ENCODE measurements at places on chromosomes 2 and 18.

DNA sequence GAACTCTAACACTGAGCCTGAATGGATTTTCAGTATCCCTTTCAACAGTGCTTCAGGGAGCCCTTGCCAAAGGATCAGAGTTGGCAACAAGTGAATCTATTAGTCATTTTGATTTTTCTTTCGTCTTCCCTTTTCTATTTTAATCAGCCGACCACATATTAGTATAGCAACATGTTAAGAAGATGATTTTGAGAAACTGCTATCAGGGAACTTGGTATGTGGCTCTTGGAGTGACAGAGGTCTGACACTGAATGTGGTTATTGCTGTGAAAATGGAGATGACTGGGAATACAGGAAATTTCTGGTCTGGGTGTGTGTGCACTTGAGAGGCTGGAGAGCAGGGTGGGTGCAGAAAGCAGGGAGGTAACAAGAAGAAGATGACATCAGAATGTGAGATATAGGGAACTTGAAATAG lies 28.7 kb upstream of the IL1RL1 start:
- no peak for DNase-seq

- no peak for DNase-seq
Measured at GRCh38 chr2:133674066-133674432, 105.8 kb upstream of the NCKAP5 start.

DNA sequence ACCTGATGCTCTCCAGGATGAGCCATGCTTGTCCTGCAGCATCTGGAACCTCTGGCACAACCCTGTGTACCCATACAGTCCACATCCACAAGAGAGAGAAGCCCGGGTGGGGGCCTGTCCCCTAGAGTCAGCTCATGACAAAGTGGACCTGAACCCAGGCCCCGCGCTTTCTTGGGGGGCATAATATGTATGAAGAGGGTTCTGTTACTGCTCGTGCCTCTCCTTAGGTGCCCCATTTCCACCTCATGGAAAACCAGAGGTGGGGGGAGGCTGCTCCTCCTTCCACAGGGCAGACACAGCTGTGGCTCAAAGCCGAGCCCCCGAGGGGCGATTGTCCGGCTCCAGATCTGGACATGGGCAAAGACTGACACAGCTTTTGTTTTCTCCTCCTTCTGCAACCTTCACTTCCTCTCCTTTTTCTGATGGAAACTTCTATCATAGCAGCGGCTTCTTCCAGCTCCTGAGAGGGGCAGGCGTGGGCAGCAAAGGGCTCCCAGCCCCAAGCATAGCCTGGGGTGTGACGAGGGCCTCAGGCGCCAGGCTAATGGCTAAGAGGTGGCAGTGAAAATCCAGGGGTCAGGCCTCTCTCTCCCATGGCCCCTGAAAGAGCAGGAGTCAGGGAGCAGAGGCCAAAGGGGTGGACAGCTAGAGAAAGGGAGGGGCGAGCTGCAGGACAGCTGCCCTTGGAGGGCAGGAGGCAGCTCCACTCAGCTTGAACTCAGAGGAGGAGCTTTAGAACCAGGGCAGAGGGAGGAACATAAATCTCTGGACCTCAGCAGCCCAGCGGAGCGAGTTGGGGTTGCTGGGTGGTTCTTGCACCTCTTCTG lies 155.5 kb downstream of the ZFP36L2 start:
- DNase-seq = no peak

- DNase-seq = no peak
Measured at GRCh38 chr2:18299423-18300212, 260.8 kb downstream of the RDH14 start.

- DNase-seq = no peak
Measured at GRCh38 chr18:45274026-45274425, 341.2 kb upstream of the SLC14A2 start.

DNA sequence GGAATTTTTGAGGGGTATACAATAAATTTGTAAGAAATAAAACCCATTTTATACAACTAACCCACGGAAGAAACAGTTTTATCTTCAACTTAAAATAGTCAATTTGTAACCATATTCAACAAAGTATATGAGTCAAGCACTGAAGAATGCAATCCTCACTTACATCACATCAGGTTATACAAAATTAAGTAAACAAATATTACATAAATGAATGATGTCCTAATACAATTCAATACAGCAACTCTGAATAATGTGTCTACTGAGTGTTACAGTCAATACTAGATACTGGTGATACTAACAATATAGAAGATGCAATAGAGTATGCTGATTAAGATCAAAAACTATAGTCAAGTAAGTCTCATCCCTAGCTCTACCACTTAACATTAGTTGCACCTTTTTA lies 58.6 kb downstream of the FANCL start:
- no peak for DNase-seq

GRCh38 chr2:133123904-133124303 lies 444.4 kb downstream of the NCKAP5 start:
- DNase-seq = no peak

GRCh38 chr18:57859314-57859713 lies 56.2 kb upstream of the ATP8B1 start:
- no peak for DNase-seq

- no peak for DNase-seq
Measured at GRCh38 chr18:79453816-79454735, 58.3 kb downstream of the NFATC1 start.

DNA sequence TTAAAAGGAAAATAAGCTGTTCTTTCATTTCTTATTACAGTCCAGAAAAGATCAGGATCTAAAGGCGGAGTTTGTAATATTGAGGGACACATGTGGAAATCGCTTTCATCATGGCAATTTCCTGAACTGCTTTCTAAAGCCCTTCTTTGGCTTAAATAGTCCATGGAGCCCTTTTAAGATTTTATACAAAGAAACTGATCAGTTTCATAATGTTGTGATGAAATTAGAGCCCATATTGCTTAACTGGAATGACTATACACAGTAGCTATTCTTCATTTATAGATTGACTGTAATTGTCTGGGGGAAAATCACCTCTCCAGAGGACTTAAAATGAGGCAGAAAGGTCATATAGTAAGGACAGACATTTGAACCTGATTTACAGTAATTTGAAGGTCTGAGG lies 322.2 kb downstream of the ETAA1 start:
- DNase-seq = no peak

DNA sequence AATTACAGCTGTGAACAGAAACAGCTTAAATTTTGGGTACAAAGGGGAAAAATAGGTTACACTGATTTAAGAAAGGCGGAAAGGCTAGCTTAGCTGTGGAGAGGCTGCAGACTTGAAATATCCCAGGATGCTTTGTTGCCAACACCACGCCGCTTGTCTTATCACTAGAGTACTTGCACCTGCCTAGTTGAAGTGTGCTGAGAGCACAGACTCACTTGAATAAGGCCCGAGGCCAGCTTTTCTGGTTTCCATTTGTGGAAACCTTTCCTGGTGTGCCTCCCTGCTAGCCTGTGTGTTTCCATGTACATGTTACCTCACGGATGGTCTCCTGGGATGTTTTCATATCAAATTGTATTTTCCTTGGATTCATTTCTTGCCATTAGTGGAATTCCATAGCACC lies 3.2 kb downstream of the CABLES1 start:
- DNase-seq = no peak

- DNase-seq = no peak
Measured at GRCh38 chr2:29520001-29520400, 401.4 kb downstream of the ALK start.

GRCh38 chr2:113077921-113078320 lies 10.2 kb downstream of the IL1F10 start:
- no peak for DNase-seq

- no peak for DNase-seq
Measured at GRCh38 chr18:45663403-45664045, 48.2 kb downstream of the SLC14A2 start.

DNA sequence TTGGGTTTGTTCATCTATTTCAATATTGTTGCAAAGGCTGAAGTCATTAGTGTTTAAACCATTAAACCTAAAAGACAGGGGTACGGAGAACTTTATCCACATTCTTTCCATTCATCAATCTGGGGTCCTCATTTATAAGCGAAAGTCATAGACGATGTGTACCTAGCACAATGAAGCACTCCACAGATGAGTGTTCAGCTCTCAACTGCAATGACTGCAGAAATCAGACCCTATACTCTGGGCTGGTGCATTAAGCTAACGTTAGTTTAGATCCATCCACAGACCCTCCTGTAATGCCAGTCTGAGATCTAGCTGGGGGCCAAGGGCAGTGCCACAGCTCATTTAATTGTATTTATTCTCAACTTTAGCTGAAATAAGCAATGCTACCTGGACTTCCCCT lies 155.2 kb downstream of the AFF3 start:
- no peak for DNase-seq

DNA sequence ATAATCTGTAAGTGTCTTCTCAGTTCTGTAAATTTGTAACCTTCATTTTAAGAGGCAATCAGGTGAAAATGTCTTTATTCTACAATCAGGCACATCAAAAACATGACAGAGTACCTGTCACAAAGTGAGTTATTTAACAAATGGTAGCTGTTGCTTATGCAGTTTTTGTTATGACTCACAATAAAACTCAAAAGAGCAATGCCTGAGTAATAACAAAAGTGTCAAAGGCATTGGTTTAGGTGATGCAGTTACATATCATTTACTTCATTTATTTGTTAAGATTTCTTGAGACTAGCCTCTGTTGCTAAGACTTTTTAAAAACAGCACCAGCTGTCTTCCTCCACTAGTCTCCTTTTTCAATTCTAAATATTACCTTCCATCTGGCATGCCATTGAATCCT lies 177.8 kb downstream of the KIAA1328 start:
- DNase-seq = no peak

GRCh38 chr2:162490052-162490717 lies 146.3 kb downstream of the GCA start:
- no peak for DNase-seq

DNA sequence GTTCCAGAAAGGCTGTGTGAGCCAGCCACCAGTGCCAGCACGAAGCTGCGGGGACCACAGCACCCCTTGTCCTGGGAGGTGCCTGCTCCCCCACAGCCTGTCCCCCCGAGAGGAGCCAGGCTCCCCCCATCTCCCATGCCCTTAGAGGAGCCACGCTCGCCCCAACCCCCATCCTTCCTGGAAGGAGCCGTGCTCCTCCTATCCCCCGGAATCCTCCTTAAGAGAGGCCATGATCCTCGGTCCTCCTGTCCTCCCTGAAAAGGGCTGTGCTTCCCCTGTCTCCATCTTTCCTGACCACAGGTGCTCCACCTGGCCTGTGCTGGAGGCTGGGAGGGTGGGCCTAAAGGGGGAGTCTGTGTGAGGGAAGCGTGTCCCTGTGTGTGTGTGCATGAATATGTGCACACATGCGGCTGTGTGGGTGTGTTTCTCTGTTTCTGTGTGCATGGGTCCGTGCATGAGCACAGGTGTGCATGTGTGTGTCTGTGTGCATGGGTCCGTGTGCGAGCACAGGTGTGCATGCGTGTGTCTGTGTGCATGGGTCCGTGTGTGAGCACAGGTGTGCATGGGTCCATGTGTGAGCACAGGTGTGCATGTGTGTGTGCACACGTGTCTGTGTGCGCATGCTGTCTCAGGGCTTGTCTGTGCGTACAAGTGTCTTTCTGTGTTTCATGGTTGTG lies 80.3 kb downstream of the RTP5 start:
- DNase-seq = no peak

GRCh38 chr18:286515-287310 lies 18.9 kb upstream of the THOC1 start:
- no peak for DNase-seq

DNA sequence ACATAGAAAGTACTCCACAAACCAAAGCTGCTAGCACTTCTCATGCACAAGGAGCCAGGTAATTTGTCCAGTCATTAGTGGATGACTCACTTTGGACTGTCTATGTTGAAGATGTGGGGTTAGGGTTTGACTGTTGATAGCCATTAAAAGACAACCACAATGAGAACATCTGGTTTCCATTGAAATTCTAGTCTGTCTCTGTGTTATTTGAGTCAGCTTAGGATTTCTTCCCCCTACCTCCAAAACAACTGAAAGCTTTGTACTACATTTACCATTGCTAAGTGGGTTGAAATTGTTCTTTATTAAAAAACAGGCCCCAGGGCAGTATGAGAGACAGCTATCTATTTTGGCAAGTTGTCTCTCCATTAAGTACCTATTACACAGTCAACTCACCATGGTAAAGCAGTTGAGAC lies 50.2 kb upstream of the ANKRD44 start:
- no peak for DNase-seq

- DNase-seq = no peak
Measured at GRCh38 chr18:27609221-27609620, 424.1 kb upstream of the CHST9 start.

DNA sequence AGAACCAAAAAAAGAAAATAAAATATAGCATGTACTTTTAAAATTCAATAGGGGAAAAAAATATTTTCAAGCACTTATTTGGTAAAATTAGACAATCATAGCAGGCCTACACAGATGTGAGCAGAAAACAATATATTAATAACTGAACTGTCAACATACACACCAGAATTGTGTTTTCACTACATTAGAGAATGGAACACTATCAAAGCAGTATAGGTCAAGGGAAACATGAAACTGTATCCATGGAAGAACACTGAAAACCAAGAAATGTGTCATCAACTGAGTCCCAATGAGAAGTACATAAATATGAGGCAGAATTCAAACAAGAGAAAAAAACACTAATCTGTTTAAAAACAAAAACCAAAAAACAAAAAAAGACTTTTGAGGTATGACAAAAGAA lies 132.4 kb downstream of the USP34 start:
- no peak for DNase-seq

- no peak for DNase-seq
Measured at GRCh38 chr18:51712821-51713220, 515.3 kb upstream of the MEX3C start.

DNA sequence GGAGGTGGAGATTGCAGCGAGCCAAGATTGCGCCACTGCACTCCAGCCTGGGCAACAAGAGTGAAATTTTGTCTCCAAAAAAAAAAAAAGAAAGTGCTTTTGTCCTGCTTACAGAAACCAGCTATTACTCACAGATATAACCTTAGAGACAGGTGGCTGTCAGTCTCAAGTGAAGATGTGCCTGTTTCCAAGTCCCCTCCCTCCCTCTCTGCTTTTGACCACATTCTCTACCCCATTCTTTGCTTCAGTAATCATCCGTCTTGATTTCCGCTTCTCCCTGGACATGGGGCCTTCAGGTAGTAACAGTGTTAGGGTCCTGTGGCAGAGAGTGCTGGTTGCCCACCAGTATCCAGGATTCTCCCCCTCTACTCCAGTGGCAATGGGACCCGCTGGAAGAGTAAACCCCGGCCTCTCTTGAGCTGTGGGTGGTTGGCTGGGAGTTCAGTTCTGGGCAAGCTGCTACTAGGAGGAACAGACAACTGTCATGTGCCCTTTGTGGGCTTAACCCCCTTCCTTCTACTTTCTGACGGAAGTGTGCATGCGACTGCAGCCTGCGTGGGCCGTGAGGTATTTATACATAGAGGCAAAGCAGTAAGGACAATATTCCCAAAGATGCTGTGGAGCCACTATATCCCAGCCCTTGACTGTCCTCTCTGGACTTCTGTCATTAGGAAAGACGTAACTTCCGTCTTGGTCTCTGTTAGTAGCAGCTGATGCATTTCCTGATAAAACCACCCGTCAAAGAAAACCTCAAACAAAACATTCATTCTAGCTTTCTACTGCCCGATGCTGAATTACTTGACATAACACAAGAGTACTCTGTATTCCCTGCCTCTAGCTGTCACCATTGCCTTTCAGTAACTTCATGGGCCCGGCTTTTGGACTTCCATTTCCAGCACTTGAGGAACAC lies 17.8 kb downstream of the PDCL3 start:
- peak; percentile 69 for DNase-seq

- DNase-seq = no peak
Measured at GRCh38 chr18:46736135-46736534, 20.7 kb downstream of the ST8SIA5 start.

Data from CD4-positive, alpha-beta T cell treated with Interferon alpha-2 for 1 hour (primary cell).